ENCODE measurements at places on chromosomes 7 and 10. TPM values are rescaled to one million over a fixed set of nuclear protein-coding genes. Genes with fewer than 3 reads are reported as not detected.

GRCh38 chr10:78366663-78367411, 333.2 kb downstream of the RPS24 start:
- no peak for DNase-seq

DNA sequence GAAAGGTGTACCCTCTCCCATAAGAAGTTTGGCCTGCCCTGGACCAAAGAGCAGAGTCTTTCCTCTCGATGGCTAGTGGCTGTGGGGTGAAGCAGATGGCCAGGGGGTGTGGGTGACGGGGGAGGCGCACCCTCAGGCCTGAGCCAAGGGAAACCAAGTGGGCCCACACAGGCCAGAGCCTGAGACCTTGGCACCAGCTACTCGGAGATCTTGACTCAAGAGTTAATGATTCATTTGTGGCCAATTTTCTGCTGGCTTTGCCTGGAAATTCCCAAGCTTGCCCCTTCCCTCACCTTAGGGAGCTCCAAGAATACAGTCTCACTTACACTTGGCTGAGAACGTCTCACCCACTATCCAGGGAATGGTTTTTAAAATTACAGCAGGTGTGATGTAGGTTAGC, 42.7 kb downstream of the ZMIZ1 start:
- DNase-seq: peak; percentile 96

GRCh38 chr10:14548474-14548873, 217.8 kb upstream of the FRMD4A start:
- no peak for DNase-seq

- no peak for DNase-seq
These were observed 144.5 kb downstream of the FRMD4A start for GRCh38 chr10:14186245-14186644.

- no peak for DNase-seq
These were observed 217.3 kb upstream of the HABP2 start for GRCh38 chr10:113335592-113335991.

GRCh38 chr10:69217119-69217754, 2.9 kb upstream of the HKDC1 start:
- peak; percentile 83 for DNase-seq

DNA sequence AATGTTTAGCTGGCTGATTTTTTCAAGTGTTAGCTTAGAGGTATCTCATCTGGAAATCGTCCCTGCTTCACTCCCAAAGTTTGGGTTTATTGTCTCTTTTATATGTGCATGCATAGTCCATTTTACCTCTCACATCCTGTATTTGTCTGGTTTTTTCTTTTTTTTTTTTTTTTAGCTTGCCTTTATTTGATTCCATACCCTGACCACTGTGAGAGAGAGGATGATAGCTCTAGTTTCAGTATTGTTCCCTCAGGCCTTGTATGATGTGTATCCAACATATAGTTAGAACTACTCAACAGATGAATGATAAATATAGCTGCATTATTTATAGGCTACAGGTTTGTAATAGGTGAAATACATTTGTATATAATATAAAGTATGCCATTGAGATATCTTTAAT, 29.9 kb downstream of the PCGF5 start:
- DNase-seq: no peak

TFEC gene
- under 0.01 TPM for total RNA-seq

INA gene
- 0.29 TPM for total RNA-seq

OR13A1 gene
- total RNA-seq: under 0.01 TPM

CLCN1 gene
- total RNA-seq: under 0.01 TPM

ZC3HAV1L gene
- total RNA-seq: 17.1 TPM

GIMAP4 gene
- total RNA-seq: not detected

ELAPOR2 gene
- 4.0 TPM for total RNA-seq

IL6 gene
- total RNA-seq: 37.4 TPM
